HuH-7 (cell line): ENCODE measurements at places on chromosomes 3 and 15.
A peak's percentile ranks its signal among the peaks of the same experiment; 100 is the strongest.

DNA sequence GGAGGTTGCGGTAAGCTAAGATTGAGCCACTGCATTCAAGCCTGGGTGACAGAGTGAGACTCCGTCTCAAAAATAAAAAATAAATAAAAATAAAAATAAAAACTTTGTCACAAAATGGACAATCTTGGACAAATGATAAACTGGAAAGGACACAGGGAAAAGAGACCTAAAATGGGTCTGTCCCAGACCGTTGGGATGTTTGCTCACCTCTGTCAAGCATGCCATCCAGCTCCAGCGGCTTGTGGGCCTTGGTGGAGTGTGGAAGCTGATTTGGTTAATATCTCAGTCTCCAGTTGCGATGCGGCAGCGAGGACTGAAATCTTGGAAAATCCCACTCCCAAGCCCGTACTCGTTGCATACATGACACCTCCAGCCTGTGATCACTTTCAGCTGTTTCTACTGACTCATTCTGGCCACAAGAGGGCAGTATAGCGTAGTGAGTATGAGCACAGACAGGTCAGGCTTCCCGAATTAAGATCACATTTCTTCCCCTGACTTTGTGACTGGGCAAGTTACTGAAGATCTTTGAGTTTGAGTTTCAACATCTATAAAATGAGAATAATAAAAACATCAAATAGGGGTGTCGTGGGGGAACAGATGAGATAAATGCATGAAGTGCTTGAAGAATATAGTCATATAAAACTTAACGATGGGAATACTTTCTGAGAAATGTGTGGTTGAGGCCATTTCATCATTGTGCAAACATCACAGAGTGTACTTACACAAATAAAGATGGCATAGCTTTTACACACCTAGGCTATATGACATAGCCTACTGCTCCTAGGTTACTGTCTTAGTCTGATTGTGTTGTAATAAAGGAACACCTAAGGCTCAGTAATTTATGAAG is 19.6 kb upstream of the MOBP start:
- peak; percentile 90 for DNase-seq

DNA sequence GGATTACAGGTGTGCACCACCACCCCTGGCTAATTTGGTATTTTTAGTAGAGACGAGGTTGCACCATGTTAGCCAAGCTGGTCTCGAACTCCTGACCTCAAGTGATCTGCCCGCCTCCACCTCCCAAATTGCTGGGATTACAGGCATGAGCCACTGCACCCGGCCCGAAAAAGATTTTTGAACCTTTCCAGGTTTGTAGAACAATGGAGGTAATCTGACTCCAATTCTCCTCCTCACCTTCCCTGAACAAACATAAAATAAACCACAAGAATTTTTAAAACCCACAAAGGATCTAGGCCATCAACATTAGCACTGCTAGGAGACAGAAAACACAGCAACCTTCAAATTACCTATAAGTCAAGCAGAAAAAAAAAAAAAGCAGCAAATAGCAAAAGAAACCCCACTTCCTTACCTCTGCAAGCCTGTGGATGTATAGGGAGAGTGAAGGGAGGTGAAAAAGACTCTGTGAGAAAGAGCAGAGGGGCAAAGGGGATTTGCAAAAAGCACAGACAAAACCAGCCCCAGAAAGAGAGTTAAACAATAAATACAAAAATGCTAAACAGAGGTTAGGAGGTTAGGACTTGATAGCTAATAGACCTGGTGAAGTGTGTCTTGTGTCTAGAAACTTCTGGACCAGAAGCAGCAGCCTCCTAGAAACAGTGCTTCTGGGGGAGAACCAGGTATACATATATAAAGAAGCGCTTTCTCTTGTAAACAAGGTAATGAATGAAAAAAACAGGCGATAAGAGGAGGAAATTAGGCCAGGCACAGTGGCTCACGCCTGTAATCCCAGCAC is 32.1 kb downstream of the TFDP2 start:
- peak; percentile 15 for DNase-seq

GRCh38 chr15:78046796-78047341 is 30.6 kb downstream of the TBC1D2B start:
- no peak for DNase-seq

DNA sequence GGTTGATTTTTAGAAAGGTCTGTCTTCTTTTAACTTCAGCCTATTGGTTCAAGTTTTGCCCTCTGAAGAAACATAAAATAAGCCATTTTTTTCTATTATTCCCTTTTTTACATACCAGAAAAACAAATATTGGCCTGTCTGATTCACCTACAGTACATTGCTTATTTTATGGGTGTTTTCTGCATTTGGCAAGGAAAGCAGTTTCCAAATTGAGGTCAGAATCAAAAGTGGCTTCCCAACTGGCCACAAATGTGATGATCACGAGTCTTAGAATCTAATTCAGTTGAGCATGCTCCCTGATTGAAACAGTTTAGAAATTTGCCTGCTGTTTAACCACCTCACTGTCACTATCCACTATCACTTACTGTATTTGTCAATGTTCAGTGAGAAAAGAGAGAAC is 106.9 kb upstream of the CHMP2B start:
- no peak for DNase-seq

DNA sequence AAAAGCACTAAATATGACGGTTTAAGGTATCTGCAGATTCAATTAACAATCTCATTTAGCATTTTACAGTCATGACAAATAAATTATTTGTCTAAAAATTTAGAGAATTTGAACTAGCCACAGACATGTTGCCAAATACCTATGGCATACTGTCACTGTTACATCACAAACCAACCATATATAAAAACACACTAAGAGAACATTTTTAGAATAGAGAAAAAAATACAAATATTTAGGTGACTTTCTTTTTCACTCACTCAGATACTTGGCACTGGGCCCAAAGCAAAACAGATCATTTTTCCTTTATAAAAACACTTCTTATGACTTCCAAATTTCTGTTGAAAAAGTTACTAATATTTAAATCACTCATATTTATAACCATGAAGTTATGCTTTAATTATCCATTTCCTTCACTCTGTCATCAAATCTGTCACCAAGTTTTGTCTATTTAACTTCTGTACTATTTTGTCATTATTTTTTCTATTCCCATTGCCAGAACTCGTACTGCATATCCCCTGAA is 644.7 kb downstream of the OTOL1 start:
- no peak for DNase-seq

DNA sequence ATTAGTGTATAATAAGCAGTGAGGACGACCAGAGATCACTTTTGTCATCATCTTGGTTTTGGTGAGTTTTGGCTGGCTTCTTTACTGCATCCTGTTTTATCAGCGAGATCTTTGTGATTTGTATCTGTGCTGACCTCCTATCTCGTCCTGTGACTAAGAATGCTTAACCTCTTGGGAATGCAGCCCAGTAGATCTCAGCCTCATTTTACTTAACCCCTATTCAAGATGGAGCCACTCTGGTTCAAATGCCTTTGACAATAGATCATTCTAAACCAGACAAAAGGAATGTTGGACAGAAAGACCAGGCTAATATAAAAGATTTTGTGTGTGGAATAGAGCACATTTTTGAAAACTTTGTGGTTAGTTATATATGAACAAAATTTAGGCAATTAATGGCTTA is 618.5 kb upstream of the BCHE start:
- no peak for DNase-seq

DNA sequence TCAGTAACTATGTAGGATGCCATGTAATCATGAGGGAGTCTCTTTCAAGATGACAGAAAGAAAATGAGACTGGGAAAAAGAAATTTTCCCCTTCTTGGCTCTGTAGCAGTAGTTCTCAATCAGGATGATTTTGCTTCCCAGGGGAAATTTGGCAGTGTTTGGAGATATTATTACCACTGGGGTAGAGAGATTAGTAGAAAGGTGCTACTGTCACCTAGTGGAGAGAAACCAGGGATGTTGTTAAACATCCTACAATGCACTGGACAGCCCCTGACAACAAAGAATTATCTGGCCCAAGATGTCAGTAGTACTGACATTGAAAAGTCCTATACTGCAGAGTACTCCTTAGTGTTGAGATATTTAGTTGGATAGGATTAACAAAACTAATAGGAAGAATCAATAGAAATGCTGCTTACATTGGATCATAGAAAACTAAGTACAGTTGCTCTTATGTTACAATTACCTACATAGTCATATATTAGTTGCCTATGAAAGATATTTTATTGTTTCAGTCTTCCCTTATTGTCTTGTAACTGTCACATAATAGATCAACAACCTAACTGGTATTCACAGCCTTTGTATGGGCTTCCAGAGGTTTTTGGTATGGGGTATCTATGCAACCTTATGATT is 433.3 kb downstream of the RAP2B start:
- DNase-seq, result peak; percentile 23

GRCh38 chr3:12148183-12148940 is 10.3 kb downstream of the TIMP4 start:
- DNase-seq, result no peak

DNA sequence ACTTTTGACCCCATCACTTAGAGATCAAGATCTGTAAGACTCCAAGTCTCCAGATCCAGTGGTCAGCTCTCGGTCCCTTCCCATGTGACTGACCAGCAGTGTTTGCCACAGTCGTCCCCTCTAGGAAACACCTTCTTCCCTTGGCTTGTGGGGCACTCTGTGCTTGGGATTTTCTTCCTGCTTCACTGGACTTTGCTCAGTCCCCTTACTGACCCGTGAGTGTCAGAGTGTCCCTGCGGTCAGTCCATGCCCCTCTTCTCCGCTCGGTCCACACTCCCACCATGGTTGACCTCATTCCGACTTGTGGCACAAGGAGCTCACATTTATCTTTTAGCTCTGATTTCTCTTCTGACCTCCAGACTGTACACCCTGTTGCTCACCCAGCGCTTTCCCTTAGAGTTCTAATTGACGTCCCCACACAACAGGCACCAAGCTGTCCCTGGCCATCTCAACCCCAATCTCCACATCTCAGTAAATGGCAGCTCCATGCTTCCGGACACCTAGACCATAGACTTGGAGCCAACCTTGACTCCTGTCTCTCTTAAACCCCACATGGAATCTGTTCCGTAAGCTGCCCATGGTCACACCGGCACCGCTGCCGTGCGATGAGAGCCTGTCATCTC is 67.9 kb downstream of the APBA2 start:
- no peak for DNase-seq

DNA sequence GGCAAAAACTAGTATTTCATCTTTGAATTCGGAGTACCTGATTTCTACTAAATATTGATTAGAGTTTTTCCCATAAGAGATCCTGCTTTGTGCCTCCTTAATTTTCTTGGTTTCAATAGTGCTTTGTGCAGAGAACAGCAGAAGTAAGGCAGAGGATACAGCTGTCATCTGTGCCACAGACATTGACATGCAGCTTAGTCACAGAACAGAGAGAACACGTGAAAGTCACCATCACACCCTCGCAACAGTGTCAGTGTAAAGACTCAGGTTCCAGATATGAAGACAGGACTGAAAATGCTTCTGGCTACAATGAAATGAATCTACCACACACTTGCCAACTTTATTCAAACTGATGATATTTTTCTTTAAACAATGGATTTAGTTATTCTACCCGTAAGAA is 942.8 kb upstream of the CFAP20DC start:
- no peak for DNase-seq

GRCh38 chr15:70604666-70605315 is 158.6 kb downstream of the UACA start:
- no peak for DNase-seq

- no peak for DNase-seq
Observed at GRCh38 chr15:101617390-101617965, 34.7 kb downstream of the TM2D3 start.

- DNase-seq, result no peak
Observed at GRCh38 chr3:53599771-53600170, 105.4 kb downstream of the CACNA1D start.

- DNase-seq, result no peak
Observed at GRCh38 chr15:87722941-87723691, 533.4 kb downstream of the NTRK3 start.

DNA sequence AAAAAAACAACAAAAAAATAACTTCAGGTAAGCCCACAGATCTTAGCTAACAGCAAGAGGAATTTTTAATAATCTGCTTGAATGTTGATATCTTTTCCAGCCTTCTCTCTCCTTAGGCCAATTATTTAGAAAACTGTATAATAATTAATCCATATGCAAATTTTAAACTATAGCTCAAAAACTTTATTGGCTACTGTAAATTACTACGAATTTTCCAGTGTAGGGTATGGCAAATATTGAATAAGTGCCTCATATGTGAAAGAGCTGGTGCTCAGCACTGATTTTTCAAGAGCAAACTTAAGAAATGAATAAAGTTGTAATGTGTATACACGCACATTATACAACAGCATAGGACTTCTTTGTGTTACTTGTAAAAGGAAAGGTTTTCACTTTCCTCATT is 123.0 kb downstream of the TFDP2 start:
- no peak for DNase-seq

DNA sequence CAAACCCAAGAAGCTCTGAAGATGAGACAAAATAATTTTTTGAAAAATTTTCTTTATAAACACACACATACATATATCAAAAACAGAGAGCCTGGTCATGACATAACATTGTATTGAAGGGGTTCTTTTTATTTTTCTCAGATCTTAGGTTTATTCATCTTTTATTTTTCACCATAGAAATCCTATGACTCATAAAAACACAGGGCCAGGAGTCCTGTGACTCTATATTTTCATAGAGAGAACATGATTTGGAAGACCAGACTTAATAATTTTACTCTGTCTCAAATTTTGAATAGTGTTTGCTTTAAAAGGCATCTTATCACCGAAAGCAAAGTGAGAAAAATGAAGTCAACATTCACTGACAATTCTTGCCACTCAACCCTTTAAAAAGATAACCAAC is 57.7 kb downstream of the SUCNR1 start:
- no peak for DNase-seq

GRCh38 chr15:63501256-63502089 is 2.9 kb upstream of the USP3 start:
- DNase-seq, result no peak

- peak; percentile 82 for DNase-seq
Observed at GRCh38 chr15:69304182-69304545, 5.5 kb downstream of the PAQR5 start.

- DNase-seq, result no peak
Observed at GRCh38 chr3:59237121-59237520, 187.3 kb upstream of the CFAP20DC start.

- no peak for DNase-seq
Observed at GRCh38 chr3:124741027-124741426, 10.8 kb downstream of the UMPS start.

- DNase-seq, result no peak
Observed at GRCh38 chr15:90600954-90601353, 71.2 kb downstream of the CRTC3 start.

- DNase-seq, result no peak
Observed at GRCh38 chr15:31108836-31109235, 7.3 kb upstream of the TRPM1 start.

- DNase-seq, result no peak
Observed at GRCh38 chr3:150254309-150254708, 153.8 kb upstream of the TSC22D2 start.
